ENCODE measurements at places on chromosomes 2 and 18.

- DNase-seq = no peak
These were observed 42.5 kb upstream of the IL1R2 start for GRCh38 chr2:101949304-101949703.

DNA sequence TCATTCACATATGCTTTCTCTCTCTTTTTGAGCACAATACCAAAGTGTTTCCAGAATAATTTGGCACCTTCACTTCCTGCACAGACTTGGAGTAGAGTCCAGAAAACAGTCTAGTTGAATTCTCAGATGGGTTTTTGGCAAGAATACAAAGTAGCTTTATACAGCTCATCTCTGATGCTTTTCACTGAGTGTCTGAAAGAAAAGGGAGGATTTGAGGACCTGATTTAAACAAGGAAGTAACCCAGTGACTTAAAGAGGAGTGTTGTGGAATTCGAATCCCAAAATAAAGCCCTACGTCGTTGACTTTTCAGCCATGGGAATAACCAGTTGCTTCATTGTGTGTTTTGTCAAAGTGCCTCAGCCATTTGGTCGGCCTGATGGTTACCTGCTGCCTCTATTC is 31.8 kb downstream of the METAP1D start:
- DNase-seq = no peak

DNA sequence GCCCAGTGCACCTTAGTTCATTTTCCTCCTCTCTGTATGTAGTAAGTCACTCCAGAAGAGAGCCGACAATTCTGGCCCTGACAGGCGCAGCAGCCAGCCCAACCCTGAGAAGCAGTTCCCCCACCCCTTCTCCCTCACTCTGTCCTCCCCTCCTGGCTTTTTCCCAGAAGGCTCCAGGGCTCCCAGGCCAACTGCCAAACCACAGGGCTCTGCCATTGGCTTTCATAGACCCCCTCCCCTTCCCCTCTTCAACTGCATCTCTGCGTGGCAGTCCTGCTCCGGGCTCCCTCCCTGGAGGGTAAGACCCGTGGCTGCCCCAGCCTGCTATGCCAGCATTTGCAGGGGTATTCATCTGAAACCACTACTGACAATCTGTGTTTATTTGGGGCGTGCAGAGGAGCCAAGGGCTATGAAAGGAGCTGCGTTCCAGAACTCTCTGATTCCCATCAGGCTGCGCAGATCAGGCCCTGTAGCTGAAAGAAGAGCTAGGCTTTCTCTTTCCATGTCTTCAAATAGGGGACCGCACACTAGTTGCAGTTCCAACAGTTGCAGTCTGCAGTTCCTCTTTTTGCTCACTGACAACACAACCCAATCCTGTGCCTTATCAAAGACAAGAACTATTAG is 388.6 kb upstream of the TNP1 start:
- DNase-seq = peak; percentile 59

GRCh38 chr2:219661197-219661954 is 33.9 kb downstream of the SLC4A3 start:
- DNase-seq = no peak

- no peak for DNase-seq
These were observed 9.0 kb downstream of the PRKAG3 start for GRCh38 chr2:218822622-218823021.

DNA sequence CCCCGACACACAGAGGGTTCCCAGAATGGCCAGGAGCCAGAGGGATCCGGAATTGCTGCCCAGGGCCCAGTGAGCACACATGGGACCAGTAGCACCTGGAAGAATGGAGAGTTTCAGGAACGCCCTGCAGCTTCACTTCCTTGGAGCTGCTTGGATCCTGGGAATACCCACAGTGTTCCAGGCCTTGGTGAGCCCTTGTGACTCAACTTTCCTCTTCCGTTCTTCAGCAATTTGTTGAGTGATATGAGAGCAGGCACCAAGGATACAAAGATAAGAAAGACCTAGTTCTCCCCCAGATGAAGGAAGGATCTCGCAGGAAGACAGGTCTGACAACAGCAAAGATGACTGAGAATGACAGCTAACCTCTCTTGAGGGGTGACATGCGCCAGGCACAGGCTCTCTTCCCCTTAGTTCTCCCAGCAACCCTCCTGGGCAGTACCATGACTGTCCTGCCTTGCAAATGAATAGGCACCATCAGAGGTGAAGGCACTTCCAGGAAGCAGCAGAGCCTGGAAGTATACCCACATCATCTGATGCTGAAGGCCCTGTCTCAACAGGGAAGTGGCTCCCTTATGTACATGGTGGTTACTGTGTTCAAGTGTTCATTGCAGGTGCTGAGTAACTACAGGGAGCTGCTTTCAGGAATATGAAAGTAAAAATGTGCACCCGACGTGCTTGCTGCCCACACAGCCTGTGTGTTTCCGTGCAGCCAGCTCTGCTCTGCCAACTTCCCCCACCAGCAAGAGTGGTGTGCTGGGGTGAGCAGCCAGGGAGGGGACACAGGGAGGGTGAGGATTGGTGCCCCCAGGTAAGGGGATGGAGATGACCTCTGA is 116.2 kb downstream of the STPG4 start:
- DNase-seq = no peak

- no peak for DNase-seq
These were observed 232.7 kb downstream of the SLC8A1 start for GRCh38 chr2:40219141-40219540.

GRCh38 chr2:173198327-173198726 is 122.7 kb downstream of the MAP3K20 start:
- DNase-seq = no peak

- DNase-seq = no peak
These were observed 83.1 kb downstream of the MBD5 start for GRCh38 chr2:148103946-148104345.

DNA sequence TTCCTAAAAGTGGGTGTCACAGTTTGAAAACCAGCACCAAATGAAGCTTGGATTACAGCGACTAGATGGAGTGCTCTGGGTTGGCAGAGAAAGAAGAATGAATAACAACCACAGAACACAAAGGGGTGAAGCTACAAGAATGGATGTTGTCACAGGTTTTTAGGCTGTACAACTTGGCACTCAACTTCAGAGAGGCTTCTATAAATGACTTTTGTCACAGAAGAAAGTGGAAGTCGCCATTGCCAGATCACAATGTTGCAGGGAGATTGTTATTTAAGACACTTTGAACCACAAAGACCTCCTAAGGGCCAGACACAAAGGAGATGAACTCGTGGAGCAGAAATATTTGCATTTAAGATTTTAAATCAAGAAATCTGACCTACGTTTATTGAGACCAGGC is 354.2 kb downstream of the CDH7 start:
- no peak for DNase-seq

DNA sequence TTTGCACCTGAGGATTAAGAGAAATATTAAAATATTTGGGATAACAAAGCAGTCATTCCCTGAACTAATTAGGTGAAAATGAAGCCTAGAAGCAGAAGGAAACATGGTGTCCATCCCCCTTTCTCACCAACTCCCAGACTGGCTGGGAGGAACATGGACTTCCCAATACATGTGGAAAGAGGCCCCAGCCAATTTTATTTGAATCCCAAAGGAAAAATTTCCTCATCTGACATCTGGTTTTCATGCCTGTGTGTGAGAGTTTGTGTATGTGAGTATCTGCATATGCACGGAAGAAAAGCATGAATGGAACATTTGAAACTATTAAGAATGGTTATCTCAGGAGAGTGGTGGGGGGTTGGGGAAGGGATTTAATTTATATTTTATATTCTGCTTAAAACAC is 84.3 kb downstream of the COPS8 start:
- DNase-seq = no peak

Measured in amygdala (tissue), 56 donors.